ENCODE measurements at places on chromosomes 16 and 17. TPM values are rescaled to one million over a fixed set of nuclear protein-coding genes. Genes with fewer than 3 reads are reported as not detected.

DNA sequence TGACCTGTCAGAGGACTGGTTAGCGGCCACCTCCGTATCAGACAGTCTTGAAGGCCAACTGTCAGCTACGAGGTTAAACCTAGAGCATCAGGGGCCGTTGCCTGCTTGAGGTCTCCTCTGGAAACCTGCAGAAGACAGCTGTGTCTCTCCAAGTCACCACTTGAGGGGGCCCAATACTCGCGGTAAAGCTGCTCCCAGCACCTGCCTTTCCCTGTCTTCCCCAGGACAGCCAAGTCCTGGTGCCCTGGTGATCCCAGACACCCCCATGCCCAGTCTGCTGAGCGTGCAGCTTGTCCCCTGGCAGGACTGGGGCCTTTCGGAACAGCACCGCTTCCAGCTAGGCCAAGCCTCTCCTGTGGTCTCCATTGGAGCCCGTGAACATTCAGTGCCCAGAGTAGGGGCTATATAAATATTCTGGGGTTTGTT, 80.1 kb downstream of the DNAH17 start:
- peak; percentile 75 for DNase-seq

- peak; percentile 87 for DNase-seq
These were observed 13.8 kb downstream of the CTRL start for GRCh38 chr16:67917852-67918236.

GRCh38 chr17:81019563-81020442, 15.1 kb upstream of the BAIAP2 start:
- DNase-seq: no peak

DNA sequence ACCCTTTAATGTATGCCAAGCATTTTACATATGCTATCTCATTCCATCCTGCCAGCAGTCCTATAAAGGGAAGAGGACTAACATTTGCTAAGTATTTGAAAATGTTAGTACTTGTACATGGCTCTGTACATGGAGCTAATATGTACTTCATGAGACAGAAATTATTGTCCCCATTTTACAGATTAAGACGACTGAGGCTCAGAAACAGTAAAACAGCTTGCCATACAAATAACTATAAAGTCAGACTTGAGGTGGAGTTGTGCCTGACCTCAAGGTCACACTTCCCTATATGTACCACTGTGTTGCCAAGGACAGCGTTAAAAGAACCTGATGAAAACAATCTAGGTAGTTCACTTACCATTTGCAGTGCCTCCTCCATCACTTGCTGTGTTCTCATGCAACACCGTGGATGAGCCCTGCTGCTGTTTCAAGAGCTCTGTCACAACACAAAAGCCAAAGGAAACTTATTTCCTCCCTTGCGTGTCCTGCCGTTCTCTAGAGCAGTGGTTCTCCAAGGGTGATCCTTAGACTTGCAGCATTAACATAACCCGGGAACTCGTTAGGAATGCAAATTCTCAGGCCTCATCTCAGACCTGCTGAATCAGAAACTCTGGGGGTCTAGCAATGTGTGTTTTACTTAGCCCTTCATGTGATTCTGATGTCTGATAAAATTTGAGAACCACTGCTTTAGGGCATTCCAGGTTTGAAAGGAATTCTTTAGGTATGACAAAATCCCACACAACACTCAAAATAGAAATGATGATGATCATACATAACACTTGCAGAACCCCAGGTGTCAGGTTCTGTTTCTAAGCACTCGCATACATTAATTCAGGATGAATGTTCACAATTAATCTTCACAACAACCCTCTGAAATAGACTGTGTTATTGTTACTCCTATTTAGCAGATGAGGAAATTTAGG, 51.2 kb upstream of the MTMR4 start:
- DNase-seq: no peak

Gene TMEM238L
- not detected for total RNA-seq

Gene CDRT15
- not detected for total RNA-seq

Gene SLC9A5
- 1.3 TPM for total RNA-seq
